ENCODE measurements at places on chromosomes 6 and 20.

- DNase-seq: no peak
These were observed 139.3 kb upstream of the FOXA2 start for GRCh38 chr20:22723659-22724058.

- no peak for DNase-seq
These were observed 20.1 kb downstream of the FRMD1 start for GRCh38 chr6:168058691-168059551.

DNA sequence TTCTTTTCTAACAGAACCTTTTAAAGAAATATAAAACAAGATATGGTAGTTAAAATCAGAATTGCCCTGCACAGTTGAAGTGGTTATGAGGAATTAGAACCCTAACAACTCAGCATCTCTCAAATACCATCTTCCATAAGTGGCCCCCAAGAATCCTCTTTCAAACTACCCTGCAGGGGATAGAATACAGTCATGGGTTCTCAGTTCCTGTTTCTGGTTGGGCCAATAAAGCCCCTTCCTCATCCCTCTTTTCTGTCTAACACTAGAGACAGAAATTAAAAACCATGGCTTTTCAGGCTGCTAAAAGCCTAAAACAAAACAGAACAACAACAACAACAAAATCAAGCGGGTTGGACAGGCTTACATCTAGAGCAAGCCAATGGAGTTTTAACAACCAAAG is 6.7 kb upstream of the LCA5 start:
- DNase-seq: no peak

DNA sequence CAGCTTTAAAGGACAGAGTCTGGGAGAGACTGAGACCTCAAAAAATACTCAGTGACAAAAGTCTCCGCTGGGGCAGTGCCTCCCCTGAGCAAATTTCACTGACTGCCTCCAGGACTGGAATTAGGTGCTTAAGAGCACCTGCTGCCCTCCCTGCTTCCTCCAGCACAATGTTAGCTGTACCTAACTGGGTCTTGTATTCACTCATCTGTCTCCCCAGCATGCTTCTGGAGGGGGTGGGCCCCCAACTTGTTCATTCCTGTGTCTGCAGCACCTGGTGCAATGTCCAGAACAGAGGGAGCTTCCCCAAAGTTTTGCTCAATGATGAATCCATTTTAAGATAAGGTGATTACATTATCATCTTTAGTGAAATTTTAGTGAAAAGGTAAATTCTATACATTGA is 650.7 kb downstream of the KIF16B start:
- no peak for DNase-seq

DNA sequence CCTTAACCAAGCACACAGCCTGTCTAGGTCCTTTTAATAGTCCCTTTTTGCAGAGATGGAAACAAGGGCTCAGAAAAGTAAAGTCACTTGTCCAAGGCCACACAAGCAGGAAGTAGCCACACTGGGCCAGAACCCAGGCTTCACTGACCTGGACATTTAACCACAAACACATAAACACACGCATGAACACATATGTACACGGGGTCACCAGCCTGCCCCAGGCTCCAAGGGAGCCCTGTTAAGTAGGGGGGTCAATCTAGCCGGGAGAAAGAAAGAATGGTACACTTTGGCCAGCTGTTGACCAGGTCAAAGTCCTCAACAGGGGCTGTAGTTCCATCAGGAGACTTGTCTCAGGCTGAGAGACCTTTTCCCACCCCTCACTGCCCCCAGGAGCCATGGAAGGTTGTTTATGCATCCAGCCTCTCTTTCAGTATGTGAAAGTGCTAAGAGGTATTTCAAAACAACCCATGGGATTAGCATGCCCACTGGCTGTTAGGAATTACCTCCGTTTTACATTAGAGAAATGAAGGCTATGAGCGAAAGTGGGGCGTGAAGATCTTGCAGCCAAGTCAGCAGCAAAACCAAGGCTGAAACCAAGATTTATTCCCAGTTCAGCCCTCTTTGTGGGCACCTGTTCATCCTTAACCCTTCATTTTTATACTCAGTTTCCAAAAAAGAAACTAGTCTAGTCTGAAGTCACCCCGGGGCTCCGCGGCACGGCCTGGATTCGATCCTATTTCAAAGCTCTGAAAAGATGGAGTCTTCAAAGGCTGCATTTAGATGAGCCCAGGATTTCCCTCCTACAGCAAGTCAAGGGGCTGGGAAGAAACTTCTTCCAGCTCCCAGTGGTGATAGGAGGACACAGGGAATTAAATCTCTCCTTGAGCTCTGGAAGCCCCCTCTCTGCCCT is 9.8 kb downstream of the SDC4 start:
- DNase-seq: no peak

GRCh38 chr20:4113615-4114603 is 98.6 kb upstream of the RNF24 start:
- DNase-seq: no peak

DNA sequence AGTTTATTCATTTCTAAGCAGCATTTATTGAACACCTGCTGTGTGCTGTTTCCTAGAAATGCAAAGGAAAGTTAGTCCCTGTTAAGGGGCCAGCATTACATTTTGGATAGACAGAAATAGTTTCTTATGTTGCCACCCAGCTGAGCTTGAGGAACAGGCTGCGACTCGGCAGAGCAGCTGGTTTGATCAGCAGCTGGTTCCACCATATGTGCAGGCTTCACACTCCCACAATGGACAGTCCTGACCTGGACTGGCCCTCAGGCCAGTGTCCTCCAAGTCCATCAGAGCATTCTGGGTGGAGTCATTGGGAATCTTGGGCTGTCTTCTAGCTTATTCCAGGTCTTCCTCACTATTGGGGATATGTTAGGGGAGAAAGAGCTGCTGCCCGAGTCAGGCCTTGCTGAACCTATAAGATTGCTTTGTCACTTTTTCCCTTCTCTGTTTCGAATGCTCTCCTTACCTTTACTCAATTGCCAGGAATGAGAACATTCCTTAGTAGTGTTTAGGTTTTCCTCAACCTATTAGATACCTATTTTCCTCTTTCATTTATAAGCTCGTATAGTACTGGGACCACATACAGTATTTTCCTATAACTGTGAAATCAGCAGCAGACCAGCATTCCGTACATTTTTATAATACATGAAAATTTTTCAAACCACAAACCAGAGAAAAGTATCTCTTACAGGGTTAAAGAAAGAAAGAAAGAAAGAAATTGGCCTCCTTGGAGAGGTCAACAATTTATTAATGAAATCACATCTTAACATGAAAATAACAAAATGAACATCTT is 203.0 kb downstream of the FARS2 start:
- no peak for DNase-seq

DNA sequence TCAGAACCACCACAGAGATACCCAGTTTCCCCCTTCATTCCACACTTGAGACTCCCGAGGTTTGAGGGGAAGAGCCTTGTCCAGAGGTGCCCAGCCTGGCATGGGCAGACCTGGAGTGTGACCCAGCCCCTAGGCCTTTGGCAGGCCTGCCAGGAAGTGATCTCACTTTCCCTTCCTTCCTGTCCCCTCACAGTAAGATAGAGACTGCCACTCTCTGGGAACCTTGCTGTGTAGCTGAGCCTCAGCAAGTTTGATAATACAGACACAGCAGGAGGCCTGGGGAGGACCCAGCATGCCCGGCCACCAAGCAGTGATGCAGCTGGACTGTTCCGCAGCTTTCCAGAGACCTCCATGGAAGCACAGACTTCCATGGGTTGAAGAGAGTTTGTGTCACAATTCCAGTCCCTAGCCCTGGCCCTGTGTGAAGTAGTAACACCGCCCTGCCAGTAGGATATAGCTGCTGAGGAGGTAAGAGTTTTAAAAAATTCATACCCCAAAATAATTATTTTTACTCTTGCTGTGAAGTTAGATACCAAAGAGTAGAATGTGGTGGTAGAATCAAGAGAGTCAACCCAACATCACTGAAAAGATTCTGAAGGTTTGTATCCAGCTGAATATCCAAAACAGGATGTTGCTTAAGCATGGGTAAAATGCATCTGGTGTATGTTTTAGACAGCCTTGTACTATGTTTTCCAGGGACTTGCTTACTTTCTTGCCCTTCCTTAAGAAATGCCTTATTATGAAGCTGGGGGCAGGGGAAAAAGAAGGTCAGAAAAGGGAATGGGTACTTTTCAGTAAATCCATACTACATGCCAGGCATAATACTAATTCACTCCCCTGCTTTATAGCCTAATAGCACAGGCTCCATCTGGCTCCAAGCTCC is 16.3 kb downstream of the PKIG start:
- DNase-seq: no peak

DNA sequence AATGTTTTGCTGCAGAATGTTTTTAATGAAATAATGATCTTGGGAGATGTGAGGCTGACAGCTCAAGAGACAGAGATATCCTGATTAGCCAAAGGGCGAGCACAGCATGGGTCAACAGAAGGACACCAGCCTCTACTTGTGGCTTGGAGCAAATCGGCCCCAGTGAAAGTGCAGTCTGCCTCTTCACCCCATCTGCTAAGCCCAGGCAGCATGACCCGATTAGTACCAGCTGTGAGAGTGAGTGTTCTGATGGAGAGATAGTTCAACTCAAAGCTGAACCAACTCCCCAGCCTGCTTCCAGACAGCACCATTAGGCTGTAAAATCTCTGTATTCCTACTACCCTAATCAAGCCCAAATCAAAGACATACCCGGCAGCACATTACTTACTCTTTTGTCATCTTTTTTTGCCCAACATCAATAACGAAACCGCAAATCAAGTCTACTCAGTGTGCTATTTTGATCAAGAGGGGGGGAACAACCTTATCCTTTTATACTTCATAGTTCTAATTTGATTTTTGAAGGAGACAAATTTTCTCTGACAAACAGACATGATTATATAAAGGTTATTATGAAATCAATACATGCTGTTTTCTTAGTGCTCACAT is 514.1 kb upstream of the NRSN1 start:
- DNase-seq: no peak

GRCh38 chr6:163930012-163930411 is 515.5 kb downstream of the QKI start:
- DNase-seq: no peak

GRCh38 chr6:37160922-37161778 is 8.8 kb upstream of the PIM1 start:
- no peak for DNase-seq

DNA sequence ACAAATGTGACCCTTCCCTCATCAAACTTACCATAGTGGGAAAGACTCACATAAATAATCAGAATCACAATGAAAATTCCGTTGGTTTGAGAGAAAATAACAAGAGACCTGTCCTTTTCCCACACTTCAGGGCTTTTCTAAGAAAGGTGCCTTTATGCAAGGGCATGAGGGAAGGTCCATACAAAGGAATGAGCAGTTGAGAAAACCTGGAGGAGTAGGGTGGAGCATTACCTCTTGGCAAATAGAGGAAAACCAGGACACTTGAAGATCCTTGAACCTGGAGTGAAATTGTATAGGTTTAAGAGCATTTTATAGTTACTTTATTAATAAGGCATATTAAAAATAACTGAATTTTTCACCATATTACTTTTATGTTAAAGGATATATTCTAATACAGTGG is 54.3 kb downstream of the UBR2 start:
- DNase-seq: no peak

- no peak for DNase-seq
These were observed 670.3 kb upstream of the NRSN1 start for GRCh38 chr6:23455754-23456153.

Measured in stimulated activated CD8-positive, alpha-beta memory T cell treated with anti-CD3 and anti-CD28 coated beads, Interleukin-4, amount 100 ng/mL, for 48 hours (primary cell).